ENCODE measurements at places on chromosomes 1 and 21. TPM values are rescaled to one million over a fixed set of nuclear protein-coding genes. Genes with fewer than 3 reads are reported as not detected.
A peak's percentile ranks its signal among the peaks of the same experiment; 100 is the strongest.

The S100A2 gene
- total RNA-seq = 3.0 TPM

The DCST1 gene
- total RNA-seq = not detected

The PCNX2 gene
- total RNA-seq = 24.5 TPM

The CFAP74 gene
- total RNA-seq = not detected

The C1orf115 gene
- total RNA-seq = 1.1 TPM

The LRRIQ3 gene
- total RNA-seq = 0.52 TPM

The FCRL5 gene
- total RNA-seq = not detected

The CDC42 gene
- 346 TPM for total RNA-seq

The NSL1 gene
- 24.6 TPM for total RNA-seq

The KIAA1614 gene
- 0.96 TPM for total RNA-seq

- DNase-seq = no peak
Observed at GRCh38 chr1:51312718-51313117, 17.6 kb downstream of the TTC39A start.

DNA sequence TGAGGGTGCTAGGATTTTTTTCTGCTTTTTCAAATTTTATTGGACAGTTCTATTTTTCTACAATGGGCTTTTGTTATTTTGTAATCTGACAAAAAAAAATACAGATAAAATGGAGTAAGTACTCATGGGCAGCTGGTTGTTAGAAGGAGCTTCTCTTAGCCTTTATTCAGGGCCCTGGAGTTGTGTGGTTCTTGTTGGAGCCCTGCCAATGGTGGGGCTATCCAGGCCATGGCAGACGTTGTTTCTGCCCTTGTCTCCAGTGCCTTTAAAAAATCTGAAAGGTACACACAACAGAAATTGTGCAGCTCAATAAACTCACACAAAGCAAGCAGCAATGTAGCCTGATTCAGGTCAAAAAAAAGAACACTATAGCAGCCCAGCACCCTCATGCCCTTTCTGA lies 153.5 kb upstream of the GALNT2 start:
- no peak for DNase-seq

- DNase-seq = no peak
Observed at GRCh38 chr1:184031409-184032107, 6.0 kb downstream of the COLGALT2 start.

DNA sequence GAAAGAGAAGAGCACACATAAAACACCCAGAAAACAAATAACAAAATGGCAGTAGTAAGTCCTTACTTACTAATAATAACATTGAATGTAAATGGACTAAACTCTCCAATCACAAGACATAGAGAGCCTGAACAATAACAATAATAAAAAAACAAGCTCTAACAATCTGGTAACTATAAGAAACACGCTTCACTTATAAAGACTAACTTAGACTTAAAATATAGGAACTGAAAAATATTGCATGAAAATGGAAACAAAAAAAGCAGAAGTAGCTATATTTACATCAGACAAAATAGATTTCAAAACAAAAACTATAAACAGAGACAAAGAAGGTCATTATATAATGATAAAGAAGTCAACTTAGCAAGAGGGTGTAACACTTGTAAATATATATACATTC lies 83.1 kb upstream of the LYPLAL1 start:
- no peak for DNase-seq

GRCh38 chr1:219733511-219734174 lies 120.7 kb upstream of the ZC3H11B start:
- DNase-seq = no peak

- DNase-seq = no peak
Observed at GRCh38 chr1:111603979-111604378, 15.6 kb upstream of the RAP1A start.

GRCh38 chr1:198699167-198700015 lies 60.6 kb downstream of the PTPRC start:
- peak; percentile 25 for DNase-seq

- DNase-seq = no peak
Observed at GRCh38 chr1:101005183-101005582, 20.4 kb downstream of the DPH5 start.

GRCh38 chr1:48025076-48025475 lies 27.9 kb upstream of the TRABD2B start:
- no peak for DNase-seq

GRCh38 chr1:151005729-151006319 lies 878 bp downstream of the MINDY1 start:
- no peak for DNase-seq

GRCh38 chr1:245166471-245166885 lies 11.7 kb downstream of the KIF26B start:
- DNase-seq = no peak

DNA sequence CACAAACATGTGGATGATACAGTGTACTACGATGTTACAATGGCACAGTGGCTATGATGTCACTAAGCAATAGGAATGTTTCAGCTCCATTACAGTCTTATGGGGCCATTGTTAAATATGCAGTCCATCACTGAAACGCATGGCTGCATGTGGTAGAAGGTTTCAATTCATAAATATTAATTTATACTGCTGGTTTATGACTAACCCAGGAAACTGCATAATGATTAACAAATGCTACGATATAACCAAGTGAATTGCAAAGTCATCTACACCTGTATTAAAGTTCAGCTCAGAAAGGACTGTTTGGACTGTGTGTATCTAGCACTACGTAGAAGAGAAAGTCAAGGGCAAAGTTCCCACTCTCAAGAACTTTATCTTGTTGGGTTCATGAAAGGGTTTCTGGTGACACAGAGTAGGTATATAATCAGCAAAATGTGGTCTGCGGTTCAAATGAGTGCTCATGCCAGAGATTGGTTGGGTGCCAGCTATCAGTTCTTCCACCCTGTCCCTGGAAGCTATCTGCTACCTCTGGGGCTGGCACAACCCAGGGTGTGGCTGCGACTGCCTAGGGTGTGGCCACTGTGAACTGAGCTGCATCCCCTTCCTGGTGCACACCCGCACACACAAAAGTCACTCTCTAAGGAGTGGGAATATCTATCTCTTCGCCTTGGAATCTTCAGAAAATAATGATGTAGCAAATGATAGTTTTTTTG lies 14.8 kb downstream of the MGST3 start:
- DNase-seq = no peak

All from astrocyte (in vitro differentiated cells and primary cell).